Femur (tissue), 1 donor: ENCODE measurements at places on chromosomes 12 and 14.

- no peak for DNase-seq
Measured at GRCh38 chr12:129202109-129202814, 349.0 kb downstream of the GLT1D1 start.

- no peak for DNase-seq
Measured at GRCh38 chr12:106511365-106511764, 71.4 kb upstream of the RFX4 start.

DNA sequence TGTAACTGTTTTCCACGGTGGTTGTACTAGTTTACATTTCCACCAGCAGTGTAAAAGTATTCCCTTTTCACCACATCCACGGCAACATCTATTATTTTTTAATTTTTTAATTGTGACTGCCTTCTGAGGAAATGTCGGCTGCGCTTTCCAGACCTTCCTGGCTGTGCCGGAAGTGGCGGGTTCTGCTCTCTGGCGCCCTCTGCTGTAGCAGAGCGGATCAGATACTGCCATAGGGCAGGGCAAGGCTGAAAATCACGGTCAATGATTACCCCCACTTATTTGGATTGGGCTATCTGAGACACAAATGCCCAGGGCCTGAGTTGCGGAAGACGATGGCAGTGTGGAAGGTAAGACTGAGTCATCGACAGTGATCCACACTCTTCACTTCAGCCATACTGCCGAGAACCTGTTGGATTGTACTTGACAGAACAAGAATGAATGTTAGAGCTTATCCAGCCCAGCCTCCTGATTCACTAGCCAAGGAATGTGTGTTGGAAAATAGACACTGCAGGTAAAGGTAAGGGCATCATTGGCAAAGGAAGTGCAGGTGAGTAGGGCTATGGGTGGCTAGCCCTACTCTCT, 124.2 kb downstream of the NTF3 start:
- DNase-seq: no peak

DNA sequence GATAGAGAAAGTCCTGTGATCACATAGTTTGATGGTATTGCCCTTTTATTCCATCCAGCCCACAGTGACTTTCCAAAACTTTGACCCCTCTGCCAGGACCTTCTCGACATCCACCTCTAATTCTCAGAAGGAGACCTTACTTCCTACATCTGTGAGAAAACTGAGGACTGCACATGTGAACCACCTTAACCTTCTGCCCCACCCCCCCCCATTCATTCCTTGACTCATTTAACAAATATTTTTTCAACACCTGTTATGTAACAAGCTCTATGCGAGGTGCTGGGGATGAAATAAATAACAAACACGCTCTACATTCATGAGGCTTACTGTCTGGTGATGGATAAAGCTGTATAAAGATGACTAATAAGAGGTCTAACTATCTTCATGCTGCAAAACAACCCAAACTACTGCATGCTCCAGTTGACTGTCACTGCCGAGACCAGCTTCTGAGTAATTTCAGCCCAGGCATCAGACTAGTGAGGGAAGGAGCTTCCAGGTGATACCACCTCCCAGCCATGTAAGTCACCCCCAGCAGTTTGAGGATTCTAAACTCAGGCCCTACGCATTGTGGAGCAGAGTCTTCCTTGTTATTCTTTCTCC, 1.9 kb upstream of the HAL start:
- DNase-seq: no peak
